Chondrocyte (in vitro differentiated cells): ENCODE measurements at places on chromosomes 6 and 20.

- no peak for DNase-seq
These were observed 12.7 kb downstream of the TRIM27 start for GRCh38 chr6:28910901-28911690.

DNA sequence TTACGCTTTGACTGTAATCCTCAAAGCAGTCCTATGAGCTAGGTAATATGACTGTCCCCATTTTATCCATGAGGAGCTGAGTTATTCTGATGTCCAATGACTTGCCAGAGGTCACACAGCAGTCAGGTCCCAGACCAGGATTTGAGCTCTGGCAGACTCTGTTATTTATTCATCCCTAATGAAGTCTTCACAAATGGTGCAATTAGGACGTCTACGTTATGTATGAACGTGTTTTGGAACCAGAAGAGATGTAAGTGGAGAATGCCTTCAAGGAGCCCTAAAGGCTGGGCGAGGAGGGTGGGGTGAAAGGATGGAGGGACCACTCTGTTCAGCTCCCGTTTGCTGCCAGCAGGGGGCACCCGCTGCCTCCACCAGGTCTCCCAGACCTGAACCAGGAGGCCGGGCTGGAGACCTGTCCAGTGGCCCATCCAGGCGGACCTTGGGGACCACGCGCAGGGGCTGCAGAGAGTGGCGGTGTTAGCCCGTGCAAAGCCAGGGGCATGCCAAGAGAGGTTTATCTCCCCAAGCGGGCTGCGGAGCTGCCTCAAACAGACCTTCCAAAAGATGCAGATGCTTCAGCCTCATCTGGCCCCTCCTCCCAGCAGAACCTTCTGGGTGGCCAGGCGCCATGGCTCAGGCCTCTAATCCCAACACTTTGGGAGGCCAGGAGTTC, 15.2 kb upstream of the ZNF335 start:
- no peak for DNase-seq

DNA sequence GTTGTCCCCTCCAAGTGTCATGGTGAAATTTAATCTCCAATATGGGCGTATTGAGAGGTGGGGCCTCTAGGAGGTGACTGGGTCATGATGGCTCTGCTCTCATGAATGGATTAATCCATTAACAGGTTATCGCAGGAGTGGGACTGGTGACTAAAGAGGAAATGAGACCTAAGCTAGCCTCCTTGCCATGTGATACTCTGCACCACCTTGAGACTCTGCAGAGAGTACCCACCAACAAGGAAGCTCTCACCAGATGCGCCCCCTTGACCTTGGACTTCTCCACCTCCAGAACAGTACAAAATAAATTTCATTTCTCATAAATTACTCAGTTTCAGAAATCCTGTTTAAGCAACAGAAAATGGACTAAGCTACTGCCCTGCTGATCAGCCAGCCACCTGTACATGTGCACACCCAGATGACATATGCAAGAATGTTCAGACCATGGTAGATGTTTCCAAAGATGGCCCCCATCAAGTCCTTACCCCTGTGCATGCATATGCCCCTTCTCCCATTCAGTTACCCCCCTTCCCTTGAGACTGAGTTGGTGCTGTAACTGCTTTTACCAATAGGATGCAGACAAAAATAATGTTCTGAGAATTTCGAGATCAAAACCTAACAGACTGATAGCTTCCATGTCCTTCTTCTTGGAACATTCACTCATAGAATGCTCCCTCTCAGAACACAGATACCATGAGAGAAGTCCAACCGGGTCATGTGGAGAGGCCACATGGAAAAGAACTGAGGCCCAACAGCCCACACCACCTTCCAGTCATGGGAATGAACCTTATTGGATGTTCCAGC, 28.4 kb downstream of the MAP3K5 start:
- no peak for DNase-seq

- no peak for DNase-seq
These were observed 41.0 kb downstream of the ZMYND8 start for GRCh38 chr20:47315339-47316056.

DNA sequence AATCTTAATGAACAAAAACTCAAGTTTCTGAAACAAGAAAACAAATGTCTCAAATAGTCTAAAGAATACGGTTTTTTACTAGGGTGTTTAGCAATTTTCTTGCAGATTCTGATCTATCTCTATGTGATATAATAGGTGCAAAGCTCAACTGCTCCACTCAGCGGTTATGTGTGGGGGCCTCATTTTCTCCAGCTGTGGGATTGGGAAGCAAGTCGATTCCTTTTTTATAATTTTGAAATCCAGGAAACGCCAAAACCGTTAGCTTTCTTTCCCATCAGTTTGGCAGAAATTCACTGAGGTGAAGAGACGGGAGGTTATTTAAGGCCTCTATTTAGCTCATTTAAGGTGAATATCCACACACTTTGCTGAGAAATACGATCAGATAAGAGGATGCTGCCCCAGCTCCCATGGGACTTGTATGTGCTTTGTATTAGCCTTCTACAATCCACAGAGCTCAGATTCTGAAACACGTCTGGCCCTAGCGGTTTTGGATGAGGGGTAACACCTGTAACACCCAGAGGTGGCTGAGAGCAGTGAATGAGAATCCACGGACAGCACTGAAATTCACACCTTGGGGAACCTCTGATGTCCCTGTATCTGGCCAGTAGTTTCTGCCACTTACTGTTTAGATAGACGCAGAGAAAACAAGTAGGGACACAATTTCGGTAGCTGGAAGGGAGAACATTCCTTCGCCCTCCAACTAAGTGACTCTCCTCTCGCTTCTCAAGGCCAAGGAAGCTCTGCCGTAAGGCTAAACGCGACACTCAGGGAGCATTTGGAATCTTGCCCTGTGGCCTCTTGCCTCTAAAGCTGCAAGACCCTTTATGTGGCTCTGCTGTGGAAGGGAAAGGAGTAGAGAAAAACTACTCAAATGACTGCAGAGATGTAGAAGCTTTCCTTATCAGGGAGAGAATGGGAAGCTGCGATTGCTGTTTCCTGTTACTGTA, 6.5 kb upstream of the BCAS4 start:
- DNase-seq = peak; percentile 8

- DNase-seq = no peak
These were observed 332.5 kb downstream of the TFAP2A start for GRCh38 chr6:10082385-10082784.

DNA sequence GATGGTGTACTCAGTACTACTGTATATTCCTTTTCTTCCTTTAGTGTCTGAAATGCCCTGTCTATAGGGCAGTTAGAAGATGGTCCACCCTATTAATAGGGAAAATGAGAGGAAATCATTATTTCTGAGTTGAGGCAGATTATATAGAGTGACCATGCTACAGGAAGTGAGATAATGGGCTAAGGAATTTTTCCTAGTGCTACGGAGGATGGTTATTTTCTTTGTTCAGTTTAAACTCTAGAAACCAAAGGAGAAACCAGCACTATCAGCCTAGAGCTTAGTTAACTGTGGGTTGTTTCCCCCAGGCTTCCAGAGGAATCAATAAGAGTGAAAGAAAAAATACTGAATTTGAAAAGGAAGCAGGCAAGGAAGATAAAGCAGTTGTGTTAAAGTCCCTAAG, 474 bp downstream of the TSBP1 start:
- DNase-seq = no peak

DNA sequence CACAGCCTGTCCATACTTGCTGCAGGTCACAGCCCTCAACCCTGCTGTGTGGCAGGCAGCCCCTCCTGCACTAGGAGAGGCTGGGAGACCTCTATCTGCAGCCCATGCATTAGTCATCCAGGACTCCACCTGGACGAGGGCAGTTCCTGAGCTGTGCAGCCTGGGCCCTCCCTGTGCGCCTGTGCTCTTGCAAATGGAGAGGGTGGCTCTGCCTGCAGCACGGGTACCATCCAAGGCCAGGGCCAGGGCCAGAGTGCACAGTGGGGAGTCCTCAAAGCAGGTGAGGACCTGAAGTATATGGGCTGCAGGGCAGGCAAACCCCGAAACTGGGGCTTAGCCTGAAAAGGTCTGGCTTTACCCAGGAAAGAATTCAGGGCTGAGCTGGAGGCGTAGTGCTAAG, 89.8 kb upstream of the PHACTR3 start:
- DNase-seq = no peak

DNA sequence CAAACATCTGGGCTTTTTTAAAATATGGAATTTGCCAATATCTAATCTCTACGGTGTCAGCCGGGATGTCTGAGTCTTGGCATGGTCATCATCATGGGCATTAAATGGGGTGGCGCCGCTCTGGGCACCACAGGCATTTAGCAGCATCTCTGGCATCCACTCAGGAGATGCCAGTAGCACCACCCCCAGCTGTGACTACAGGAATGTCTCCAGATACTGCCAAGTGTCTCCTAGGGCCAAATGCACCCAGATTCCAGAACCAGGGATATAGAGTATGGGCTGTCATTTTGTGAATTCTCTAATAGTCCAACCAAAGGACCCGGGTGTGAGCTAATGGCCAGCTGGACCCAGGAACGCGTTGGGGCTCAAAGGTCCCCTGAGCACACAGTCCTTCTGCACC, 361.0 kb downstream of the TAF4 start:
- no peak for DNase-seq

DNA sequence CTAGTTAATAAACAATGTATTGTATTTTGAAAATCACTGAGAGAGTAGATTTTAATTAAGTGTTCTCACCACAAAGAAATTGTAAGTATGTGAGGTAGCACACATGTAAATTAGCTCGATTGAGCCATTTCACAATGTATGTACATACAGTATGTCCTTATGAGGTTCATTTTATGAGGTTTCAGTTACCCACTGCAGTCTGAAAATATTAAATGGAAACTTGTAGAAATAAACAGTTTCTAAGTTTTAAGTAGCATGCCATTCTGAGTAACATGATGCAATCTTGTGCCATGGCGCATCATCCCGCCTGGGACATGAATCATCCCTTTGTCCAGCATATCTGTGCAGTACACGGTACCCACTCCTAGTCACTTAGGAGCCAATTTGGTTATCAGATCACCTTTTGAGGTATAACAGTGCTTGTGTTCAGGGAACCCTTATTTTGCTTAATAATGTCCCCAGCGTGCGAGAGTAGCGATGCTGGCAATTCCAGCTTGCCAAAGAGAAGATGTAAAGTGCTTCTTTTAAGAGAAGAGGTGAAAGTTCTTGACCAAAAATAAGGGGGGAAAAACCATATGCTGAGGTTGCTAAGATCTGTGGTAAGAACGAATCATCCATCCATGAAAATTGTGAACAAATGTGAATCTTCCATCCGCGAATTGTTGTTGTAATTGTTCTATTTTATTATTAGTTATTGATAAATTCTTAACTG, 64.7 kb downstream of the KCNS1 start:
- no peak for DNase-seq

- no peak for DNase-seq
These were observed 18.3 kb upstream of the AGPAT4 start for GRCh38 chr6:161292145-161292544.

GRCh38 chr6:152085451-152085921, 278.0 kb downstream of the ESR1 start:
- DNase-seq = no peak
